HS-5 (cell line): ENCODE measurements at places on chromosomes 2 and 18.

- DNase-seq, result no peak
These were observed 17.3 kb downstream of the ACADL start for GRCh38 chr2:210207929-210208328.

GRCh38 chr2:100614455-100615000 lies 51.7 kb downstream of the PDCL3 start:
- no peak for DNase-seq

DNA sequence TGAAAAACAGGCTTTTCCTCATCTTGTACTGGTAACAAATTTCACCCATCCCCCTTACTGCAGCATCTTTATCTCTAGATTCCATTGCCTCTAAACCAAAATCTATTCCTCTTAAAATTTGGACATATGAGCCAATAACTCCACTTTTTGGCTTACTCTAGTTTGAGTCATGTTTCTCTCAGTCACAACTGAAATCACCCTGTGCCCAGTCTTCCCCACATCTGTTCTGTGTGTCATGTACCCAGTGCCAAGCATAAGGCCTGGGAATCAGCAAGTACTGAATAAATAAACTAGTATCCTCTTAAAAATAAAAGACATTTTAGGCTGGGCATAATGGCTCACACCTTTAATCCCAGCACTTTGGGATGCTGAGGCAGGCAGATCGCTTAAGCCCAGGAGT lies 20.8 kb upstream of the CHN1 start:
- no peak for DNase-seq

GRCh38 chr2:85011747-85012146 lies 40.8 kb downstream of the KCMF1 start:
- DNase-seq, result no peak

DNA sequence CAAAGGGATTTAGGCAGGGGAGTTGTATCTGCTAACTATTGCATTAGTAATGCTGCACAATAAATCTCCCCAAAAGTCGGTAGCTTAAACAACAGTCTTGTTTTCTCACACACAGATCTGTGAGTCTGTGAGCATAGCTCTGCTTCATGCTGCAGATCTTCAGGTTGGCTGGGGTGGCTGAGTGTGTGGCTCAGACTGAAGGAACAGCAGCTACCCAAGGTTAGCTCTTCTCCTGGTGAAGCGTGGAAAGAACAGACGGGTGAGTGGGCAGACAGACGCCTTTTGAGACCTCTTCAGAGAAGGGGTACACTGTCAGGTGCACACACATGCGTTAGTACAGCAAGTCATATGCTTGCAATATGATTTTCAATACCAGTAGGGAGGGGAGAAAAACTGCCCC lies 3.9 kb upstream of the CCDC85A start:
- no peak for DNase-seq

- DNase-seq, result no peak
These were observed 335.5 kb downstream of the CLIP4 start for GRCh38 chr2:29450596-29451222.

DNA sequence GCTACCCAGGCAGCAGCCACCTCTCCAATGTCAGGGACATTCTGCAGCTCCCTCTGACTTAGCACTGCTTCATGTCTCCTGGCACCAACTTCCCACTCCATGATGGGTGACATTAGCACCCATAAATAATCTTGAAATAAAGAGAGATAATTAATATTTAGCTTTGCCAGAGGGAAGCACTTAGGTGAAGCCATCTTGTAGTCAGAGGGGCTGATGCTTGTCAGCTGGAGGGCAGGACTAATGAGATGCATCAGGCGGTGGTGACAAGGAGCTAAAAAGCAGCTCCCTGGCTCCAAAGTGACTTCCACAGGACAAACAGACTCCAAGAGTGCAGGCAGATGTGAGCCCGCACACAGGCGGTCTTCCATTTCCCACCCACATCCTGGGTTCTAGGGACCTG lies 153.0 kb upstream of the ID2 start:
- no peak for DNase-seq

DNA sequence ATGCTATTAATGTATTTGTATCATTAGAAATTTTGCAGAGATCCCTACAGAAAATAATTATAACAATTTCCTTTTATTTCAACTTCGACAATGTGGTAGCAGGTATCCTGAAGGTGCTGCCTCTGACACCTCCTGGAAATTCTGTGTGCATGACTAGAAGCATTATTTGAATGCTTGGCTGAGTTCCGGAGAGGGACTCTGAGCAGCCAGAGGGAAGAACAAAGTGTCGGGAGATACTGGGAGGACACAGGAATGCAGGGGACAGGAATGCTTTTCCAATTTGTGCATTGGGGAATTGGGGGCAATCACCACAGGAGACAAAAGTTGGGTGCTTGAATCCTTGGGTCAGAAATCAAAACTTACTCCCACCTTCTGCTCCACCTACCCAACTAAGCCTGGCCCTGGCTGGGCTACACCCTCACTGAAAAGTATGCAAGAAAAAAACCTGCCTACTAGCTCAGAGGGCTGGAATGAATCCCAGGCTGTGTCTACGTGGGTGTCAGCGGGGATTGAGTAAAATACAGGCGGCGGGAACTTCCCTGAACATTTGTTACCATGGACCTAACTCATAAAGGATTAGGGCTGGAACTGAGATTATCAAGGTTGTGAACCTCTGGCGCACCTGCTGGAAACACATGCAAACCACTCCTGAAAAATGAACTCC lies 299.3 kb downstream of the SOX11 start:
- no peak for DNase-seq
